ENCODE measurements at places on chromosomes 16 and 17.

GRCh38 chr16:81612351-81613163 is 166.5 kb upstream of the PLCG2 start:
- DNase-seq = no peak

- no peak for DNase-seq
Measured at GRCh38 chr17:80811181-80812105, 180.2 kb upstream of the CHMP6 start.

GRCh38 chr17:77089124-77089490 is 51.7 kb upstream of the SEC14L1 start:
- DNase-seq = no peak

DNA sequence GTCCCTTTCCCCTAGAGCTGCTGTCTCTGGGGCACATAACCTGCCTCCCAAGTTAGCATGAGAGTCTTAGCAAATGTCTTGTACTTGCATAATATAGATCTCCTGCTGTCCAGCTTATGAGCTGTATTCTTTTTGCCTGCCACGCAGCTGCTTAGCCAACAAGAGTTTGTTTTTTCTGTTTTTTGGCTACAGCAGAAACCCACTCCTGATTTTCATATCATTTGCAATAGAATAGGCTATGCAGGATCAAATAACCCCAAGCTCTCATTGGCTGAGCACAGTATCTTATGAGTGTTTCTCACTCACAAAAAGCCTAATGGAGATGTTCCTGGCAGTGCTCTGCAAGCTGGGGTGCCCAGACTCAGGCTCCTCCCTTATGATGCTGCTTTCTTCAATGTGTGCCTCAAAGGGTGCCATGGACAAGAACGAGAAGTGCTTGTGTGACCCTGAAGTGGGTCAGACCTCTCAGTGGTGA is 23.1 kb downstream of the B9D1 start:
- DNase-seq = no peak

DNA sequence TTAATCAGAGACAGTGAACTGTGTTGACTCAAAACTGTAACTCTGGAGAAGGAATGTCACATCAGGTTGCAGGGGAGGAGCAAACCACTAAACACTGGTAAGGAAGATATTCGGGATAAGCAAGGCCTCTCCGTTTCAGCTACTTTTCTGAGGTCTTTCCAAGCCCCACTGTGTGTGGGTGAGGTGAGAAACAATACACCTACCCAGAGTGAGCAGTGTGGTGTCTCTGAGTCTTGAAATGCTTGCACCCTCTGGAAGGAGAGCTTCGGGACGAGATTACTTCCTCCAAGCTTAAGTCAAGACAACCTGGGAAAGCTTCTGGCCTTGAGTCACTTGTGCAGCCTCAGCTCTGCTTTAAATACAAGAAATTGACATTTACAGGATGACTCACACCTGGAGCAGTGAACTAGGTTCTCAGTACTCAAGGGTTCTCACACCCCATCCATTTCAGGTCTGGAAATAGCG is 2.5 kb upstream of the MAP3K14 start:
- DNase-seq = no peak

GRCh38 chr16:31695667-31696066 is 168.0 kb downstream of the AHSP start:
- DNase-seq = no peak

- DNase-seq = peak; percentile 60
Measured at GRCh38 chr17:59565959-59566324, 532 bp downstream of the DHX40 start.

- DNase-seq = no peak
Measured at GRCh38 chr16:79415983-79416640, 184.4 kb downstream of the MAF start.

GRCh38 chr16:75550211-75550662 is 5.8 kb downstream of the TMEM231 start:
- DNase-seq = peak; percentile 83

GRCh38 chr16:87150681-87151280 is 166.4 kb downstream of the C16orf95 start:
- no peak for DNase-seq
